ENCODE measurements at places on chromosomes 5 and 9. TPM values are rescaled to one million over a fixed set of nuclear protein-coding genes. Genes with fewer than 3 reads are reported as not detected.

DNA sequence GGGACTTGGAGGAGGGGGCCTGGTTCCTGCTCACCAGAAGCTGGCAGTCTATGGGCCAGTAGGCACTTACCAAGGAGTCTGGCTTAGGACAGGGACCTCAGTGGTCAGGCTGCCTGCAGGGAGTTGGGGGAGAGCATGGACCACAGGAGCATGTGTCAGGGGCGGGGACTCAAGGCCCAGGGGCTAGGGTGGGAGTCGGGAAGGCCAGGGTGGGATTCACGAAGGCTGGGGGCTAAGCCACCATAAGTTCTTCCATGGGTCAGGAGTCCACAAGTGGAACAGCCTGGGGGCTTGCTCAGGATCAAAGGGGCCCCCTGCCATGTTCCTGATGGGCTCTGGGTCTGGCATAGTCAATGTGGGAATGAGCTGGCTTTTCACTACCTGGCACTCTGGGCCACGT is 11.5 kb upstream of the SLC25A48 start:
- no peak for DNase-seq

GRCh38 chr5:95821110-95822021 is 1.2 kb downstream of the GLRX start:
- DNase-seq, result no peak

GRCh38 chr9:76289042-76289441 is 105.2 kb downstream of the RFK start:
- no peak for DNase-seq

- DNase-seq, result no peak
These were observed 43.8 kb downstream of the STOM start for GRCh38 chr9:121326130-121326838.

PHF24 gene
- not detected for total RNA-seq

LMBRD2 gene
- total RNA-seq, result 10.1 TPM

CDKN2A gene
- total RNA-seq, result not detected

Data from K562 (cell line).